ENCODE measurements at places on chromosomes 5 and 9.

DNA sequence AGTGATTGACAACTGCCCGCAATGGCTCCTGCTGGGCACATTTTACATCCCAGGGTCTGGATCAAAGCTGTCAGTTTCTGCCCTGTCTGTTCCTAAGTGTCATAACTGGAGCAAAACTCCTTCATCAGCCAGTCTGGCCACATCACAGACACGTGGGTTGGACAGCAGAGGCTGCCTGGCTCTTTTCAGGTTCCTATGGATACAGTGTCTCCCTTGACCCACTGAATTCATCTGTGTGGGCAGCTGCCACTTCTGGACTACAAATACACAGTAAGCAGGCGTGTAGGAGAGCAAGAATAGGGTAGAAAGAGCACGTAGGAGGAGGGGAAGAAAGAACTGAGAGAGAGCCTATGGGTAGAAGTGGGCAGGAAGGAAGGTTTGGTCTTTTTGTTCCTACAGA lies 238.0 kb downstream of the ENC1 start:
- no peak for DNase-seq

DNA sequence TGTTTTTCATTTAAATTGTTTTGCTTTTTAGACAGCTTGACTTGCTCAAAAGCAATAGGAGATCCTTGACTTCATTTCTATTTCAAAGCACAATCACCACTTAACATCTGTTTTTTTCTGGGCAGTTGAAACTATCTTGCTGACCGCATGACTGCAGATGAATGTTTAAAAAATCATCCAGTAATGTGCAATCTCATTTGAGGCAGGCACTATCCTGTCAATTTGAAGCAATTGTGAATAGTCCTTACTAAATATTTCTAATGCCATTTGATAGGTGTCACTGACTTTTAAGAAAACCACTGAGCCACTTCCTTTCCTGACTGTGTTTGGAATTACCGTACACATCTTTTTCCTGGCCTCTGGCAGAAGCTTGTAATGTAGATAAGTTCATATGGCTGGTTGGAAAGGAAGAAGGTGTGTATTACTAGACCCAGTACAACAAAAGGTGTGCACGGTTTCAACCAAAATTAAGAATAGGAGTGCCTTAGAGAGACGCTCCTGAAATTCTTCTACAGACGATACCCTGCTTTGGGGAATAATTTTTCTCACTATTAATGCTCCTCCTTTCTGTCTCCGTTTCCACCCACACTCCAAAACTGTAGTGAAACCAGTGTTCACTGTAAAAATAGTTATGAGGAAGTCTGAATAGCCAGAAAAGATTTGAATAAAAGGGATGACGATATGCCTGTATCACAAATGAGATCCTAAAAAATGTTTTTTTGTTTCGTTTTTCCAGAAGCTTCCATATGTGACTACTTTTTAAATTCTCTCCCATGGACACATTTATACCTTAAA lies 136.7 kb upstream of the MOCS2 start:
- DNase-seq: no peak

- DNase-seq: no peak
Observed at GRCh38 chr5:122757285-122757684, 17.6 kb upstream of the SNX2 start.

DNA sequence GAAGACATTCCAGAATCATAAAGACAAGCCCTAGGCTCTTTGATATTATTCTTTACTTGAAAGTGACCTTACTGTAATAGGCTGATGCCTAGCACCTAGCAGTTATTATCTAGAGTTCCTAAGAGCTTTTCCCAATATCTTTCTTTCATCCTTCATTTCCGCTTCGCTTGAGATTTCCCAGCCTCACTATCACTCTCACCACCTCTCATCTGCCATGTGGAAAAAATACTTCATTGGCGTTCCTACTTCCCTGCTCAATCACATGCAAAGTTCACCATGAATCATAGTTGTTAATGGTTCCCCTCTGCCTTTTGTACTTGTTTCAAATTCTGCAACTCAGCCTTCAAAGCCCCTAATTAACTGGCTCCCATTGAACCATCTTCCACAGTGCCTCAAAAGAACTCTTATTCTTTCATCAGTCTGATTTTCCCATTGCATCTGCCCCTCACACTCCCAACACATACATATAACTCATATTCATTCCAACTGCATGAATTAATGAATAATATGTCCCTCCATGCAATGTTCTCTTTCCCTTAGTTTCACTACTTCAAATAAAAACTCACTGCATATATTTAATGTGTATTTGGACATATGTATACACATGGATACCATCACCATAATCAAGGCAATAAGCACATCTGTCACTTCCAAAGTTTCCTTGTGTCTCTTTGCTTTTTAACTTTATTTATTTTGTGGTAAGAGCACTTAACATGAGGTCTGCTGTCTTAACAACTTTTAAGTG lies 221.6 kb downstream of the PARP8 start:
- DNase-seq: no peak

DNA sequence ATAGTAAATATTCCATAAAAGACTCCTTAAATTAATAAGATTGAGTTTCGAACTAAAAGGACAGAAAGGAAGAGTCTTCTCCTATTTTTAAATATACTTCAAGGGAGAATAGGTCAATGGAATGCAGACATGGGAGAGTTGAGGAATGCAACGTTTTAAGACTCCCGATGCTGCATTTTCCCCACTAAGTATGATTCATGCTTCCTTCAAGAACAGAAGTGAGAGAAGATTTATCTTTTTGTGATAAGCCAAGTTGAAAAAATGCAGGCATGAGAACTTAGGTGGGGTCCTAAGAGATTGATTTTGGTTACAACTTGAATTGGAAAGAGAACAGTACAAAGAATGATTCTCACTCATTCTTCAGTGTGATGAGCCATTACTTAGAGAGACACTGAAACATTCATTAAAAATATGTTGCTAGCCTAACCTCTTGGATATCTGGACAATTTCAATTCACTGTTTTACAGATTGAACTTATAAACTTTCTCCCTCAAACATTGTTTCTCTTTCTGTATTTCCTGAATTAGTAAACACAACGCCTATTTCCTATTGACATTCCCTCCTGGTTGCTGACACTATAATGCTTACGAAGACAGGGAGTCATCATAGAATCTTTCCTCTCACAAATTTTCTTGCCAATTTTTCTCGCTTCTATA lies 1666.1 kb upstream of the WWC1 start:
- DNase-seq: no peak

DNA sequence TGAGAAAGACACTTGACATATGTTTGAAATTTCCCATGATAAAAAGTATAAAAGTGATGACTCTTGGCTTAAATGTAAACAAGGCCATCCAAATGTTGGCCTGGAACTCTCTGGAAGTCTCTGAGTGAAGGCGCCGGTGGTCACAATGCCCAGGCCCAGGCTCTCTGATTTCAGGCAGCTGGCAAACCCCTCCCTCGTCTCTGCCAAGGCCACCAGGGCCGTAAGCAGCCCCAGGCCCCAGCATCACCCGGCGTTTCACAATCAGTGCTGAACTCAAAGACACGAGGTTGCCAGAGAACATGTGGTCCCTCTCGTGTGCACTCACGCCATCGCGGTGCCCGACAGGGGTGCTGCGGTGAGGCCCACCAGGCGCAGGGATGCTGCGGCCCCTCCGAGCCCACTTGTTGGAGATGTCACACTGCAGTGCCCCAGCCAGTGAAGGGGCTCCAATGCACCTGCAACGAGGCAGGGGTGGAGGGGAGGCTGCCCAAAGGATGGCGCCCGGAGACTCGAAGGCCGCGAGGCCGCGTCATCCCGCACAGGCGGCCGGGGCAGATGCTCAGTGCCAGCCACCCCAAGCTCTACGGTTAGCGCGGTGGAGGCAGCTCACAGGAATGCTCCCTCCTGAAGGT lies 15.0 kb downstream of the LPCAT1 start:
- no peak for DNase-seq

DNA sequence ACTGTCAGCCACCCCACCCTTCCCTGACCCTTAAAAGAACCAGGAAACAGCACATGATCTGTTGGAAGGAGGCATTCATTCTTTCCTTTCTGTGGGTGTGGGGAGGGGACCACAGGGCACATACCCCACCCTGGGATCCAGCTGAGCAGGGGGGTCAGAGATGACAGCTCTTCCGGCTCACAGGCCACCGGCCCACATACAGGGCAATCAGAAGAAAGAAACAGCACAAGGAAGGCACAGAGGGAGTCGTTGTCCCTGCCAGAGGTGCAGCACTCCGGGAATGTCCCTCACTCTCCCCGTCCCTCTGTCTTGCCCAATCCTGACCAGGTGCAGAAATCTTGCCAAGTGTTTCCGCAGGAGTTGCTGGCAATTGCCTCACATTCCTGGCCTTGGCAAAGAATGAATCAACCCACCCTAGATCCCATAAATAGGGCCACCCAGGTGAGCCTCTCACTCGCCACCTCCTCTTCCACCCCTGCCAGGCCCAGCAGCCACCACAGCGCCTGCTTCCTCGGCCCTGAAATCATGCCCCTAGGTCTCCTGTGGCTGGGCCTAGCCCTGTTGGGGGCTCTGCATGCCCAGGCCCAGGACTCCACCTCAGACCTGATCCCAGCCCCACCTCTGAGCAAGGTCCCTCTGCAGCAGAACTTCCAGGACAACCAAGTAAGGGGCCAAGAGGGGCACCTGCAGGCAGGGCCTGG lies at the start of gene LCN2:
LCN2 (plus strand) TSS at position 453 of the 701 bp plus-strand sequence; CDS start at position 526, 73 bp downstream.
- no peak for DNase-seq

DNA sequence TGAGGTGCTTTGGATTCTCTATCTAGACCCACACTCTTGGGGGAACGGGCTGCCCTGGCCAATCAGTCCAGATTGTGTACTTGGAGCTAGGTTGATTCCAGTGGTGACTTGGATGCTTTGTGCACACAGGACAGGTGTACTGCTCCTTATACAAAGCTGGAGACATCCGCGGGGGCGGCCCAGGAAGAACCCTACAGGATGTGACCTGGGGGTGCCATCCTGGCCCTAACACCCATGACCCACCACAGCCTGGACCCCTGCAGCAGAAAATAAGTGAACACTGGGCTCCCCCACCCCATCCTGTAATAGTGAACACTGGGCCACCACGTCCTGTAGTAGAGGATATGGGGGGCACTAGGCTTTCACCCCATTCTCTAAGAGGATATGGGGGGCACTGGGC lies 12.1 kb upstream of the PLEKHG4B start:
- no peak for DNase-seq

GRCh38 chr5:62317810-62318209 lies 11.8 kb downstream of the KIF2A start:
- no peak for DNase-seq

GRCh38 chr5:96373381-96373733 lies 59.7 kb downstream of the PCSK1 start:
- DNase-seq: no peak

DNA sequence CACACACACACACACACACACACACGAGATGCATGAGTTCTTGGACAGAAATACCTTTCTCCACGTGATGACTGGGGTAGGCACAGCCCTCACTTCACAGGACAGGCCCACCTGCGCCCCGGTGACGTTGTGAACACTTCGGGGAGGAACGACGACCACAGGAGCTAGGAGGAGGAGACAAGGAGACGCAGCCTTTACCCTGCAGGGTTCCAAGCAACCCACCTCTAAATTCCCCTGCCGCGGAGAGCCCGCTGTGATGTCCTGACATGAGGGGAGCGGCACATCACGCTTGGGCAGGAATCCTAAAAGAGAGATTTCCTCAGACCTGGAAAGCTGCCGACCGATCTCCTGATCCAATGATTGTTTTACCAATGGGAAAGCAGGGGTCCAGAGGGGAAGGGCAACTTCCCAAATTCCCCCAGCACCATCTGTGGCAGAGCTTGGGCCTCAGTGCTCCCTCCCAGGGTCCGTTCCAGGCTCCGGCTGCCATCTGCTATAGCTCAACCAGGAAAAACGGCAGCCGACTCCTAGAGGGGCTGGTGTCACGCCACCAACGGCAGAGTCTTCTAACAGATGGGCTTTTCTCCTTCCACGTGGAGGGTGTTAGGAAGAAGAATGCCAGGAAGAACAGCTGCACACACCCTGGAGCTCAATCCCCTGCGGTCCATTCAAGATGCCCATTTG lies 10.1 kb downstream of the IGFBPL1 start:
- peak; percentile 98 for DNase-seq

DNA sequence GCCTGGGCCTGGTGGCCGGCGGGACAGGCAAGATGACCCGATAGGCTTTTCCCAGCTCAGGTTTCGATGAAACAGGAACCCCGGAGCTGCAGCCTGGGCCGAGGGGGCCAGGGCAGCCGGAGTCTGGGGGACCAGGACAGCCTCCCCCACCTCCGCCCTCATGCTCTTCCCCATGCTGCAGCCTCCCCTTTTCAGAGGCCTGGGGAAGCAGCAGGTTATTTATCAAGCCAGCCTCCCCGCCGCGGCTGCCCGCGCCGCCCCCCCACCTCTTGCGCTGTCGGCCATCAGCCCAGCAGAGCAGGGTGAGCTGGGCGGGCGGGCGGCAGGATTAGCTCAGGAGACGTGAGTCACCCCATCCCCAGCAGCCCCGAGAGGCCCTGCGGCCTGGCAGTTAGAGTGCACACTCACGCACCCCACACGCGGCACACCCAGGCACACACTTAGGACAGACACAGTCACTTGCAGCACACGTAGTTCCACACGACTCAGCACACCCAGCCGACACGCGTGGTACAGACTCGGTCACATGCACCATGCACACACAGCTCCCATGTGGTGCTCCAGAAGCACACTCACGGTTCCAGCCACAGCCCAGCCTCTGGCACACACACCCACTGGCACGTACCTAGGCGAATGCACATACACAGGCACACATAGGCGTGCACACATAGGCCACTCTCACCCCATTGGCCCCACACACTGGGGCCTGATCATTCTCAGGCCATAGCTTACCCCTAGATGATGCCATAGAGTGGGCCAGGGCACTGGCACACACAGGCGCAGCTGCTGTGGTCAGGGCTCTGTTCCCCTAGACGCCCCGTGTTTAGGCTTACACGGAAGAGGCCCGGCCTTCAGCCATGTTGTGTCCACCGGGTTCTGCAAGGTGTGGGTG lies 13.0 kb downstream of the CXXC5 start:
- DNase-seq: no peak

- no peak for DNase-seq
Observed at GRCh38 chr9:15206903-15207696, 99.9 kb downstream of the TTC39B start.

GRCh38 chr9:133715866-133716563 lies 22.1 kb downstream of the SARDH start:
- no peak for DNase-seq

DNA sequence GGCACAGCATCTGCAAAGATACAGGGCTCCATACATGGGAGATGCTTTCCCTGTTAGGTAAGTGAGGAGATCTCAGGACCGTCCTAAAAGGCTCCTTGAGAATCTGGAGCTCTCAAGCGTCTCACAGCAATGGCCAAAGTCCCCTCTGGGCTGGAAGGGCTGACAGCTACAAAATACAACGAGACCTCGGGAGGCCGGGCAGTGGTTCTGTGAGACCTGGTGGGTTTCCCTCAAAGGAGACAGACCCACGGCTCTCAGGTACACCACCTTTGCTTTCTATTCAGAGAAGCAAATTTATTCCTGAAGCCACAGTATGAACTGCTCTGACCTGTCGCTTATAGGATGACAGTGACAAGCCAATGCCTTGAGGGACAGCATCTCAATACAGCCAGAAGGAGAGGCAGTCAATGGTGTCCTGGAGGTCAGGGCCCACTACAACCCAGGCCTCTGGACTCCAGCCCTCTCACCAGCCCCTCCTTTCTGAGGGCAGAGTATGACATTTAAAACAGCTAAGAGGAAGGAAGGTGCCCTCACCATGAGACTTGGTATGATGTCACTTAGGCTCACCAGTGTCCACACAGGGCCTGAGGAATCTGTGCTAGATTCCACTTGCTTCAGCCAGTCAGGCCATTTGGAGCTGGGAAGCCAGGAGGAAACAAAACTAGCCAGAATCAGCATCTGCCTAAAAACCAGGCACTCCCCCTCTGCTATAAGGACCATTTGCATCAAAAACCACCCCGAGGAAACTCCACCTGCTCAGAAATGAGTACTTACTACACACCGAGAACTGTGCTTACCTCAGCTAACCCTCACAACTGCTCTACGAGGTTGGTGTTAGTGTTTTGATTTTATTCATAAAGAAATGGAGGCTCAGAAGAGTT lies 86.5 kb upstream of the FSTL4 start:
- no peak for DNase-seq
